ENCODE measurements at places on chromosomes 4 and X.

GRCh38 chrX:108064613-108065012, 19.7 kb downstream of the VSIG1 start:
- DNase-seq, result no peak

- DNase-seq, result no peak
These were observed 3.4 kb downstream of the SPATA4 start for GRCh38 chr4:176191974-176192373.

DNA sequence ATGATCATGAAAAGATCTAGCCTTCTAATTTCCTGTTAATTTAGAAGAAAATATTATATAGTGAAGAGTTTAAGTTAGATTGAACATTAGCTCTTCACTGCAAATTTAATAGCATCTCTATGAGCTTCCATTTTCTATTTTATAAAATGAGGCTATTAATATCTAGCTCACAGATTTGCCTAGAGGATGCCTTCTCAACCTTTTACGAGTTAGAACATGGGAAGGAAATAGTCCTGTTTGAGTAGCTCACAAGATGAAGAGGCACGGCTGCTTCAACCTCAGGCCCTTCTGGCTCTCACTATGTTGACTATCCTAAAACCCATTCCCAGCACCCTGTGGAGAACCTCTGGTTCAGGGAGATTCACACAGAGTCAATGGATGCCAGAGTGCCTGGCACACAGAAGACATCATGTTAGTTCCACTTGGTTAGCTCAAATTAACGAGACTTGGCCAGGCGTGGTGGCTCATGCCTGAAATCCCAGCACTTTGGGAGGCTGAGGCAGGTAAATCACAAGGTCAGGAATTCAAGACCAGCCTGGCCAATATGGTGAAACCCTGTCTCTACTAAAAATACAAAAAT, 97.9 kb upstream of the GUCY1A1 start:
- no peak for DNase-seq

GRCh38 chr4:6964858-6965257, 55.2 kb downstream of the TBC1D14 start:
- DNase-seq, result no peak

DNA sequence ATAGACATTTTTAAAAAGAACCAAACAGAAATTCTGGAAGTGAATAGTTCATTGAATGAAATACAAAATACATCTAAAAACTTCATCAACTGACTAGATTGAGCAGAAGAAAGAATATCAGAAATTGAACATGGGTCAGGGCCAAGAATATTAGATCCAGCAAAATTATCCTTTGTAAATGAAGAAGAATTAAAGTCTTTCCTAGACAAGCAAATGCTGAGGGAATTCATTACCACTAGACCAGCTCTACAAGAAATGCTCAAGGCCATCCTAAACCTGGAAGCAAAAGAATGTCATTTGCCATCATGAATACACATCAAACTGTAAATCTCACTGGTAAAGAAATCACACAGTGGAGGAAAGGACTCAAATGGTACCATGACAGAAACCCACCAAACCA, 72.7 kb upstream of the RPL34 start:
- no peak for DNase-seq

- no peak for DNase-seq
These were observed 45.3 kb upstream of the SHOX start for GRCh38 chrX:585115-585808.

DNA sequence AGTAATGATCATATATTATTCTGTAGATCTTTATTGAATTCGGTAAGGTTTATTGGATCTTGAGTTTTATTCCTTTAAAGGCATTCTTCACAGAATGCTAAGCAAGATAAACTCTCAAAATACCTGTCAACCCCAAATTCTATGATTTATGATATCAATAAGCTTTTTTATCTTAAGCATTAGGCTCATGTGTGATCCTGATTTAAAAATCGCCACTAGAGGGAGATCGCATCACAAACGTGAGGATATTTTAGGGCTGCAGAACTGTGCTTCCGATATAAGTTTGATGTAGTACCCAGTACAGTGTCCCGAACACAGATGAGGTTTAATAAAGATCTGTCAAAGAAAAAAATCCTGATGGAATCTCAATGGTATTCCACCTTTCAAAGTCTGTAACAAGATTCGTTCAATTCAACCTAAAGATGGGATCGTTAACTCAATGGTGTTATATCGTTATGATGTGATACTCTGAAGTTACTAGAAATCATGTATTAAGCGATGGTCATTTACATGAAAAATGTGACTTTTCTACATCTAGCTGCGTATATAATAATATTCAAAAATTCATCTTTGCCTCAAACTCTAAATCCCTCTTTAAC, 169.0 kb downstream of the CORIN start:
- peak; percentile 40 for DNase-seq

GRCh38 chr4:15488658-15489470, 19.2 kb downstream of the CC2D2A start:
- no peak for DNase-seq

DNA sequence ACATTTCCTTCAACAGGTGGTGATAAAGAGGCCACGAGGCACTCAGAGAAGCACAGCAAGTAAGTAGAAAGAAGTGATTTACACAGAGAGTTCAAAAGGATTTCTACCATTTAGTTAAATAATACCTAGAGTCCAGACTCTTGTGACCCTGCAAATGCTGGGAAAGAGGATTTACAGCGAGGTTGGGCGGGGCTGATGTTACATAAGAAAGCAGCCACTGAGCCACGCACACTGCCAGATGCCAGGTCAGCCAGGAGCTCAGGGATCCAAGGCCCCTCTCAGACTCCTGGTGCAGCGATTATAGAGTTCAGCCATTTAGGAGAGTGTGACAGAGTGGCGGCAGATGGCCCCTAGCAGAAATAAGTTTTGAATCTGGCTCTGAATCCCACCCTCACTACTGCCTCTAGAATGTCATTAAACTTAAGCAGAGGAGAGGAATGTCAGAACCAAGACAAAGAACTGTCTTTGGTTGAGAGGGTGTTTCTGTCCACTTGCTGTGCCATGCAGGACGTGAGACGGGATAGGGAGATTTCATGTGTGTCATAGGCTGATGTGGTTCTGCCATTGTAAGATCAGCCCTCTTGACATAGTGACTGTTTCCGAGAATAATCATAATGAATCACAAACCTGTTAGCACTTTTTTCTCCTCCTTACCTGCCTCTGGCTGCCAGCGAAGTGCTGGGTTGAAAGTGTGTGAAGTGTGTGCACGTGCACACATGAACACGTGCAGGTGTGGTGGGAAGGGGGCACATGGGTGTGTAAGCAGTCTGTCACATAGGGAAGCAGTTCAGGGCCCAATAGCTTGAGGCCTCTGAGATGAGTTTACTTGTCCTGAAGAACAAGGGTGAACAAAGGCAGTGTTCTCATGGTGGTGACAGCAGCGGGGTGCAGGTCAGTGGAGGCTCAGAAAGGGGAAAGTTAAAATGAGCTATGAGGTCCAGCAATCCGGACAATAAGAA, 50.1 kb downstream of the MFAP3L start:
- DNase-seq, result no peak

- no peak for DNase-seq
These were observed 94.1 kb downstream of the HMX1 start for GRCh38 chr4:8777320-8778196.

GRCh38 chrX:148811236-148811635, 310.8 kb downstream of the AFF2 start:
- no peak for DNase-seq

DNA sequence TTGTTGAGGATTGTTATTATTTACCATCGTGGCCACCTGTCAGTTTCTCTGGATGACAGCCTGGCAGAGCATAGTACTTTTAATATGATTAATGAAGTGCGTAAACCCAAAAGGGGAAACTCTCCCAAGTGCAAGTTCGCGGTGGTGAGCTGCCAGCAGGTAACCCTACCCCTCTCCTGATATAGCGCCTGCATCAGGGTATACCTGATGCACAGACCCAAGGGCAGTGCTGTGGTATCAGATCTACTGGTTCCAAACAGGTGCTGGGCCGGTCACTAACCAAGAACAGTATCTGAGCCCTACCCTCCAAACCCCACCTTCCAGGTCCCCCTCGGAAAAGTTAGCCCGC, 1.6 kb downstream of the RNF150 start:
- no peak for DNase-seq

DNA sequence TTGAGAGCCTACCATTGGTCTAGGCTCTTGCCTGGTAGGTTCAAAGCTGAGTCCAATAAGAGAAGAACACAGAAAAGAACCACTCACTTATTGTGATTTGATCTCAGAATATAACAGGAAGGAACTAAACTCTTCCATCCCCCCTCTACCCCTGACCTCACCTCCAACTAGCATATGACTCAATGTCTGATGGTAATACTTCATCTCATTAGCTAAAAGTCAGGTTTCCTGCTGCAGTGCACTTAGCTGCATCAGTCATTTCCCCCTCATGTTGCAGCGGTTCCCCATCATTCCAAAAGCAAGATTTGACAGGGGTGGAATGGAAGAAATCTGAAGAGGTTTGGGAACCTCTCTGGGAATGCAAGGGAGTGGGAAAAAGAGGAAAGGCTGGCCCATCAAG, 289.5 kb downstream of the SMARCA1 start:
- no peak for DNase-seq

- no peak for DNase-seq
These were observed 30.3 kb downstream of the NFKB1 start for GRCh38 chr4:102531462-102531861.

DNA sequence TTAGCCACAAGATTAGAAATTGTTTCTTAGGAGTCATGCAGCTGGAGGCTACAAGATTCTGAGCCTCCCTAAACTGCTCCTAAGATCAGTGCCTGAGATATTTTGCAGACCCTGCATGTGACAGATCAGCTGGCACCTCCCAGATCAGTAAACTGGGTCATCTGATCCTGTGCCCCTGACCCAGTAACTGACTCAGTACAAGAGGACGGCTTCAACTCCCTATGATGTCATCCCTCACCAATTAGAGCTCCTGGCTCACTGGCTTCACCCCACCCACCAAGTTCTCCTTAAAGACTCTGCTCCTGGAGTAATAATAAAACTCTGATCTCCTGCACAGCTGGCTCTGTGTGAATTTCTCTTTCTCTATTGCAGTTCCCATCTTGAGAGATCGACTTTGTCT, 45.4 kb upstream of the PNPLA4 start:
- DNase-seq, result no peak

DNA sequence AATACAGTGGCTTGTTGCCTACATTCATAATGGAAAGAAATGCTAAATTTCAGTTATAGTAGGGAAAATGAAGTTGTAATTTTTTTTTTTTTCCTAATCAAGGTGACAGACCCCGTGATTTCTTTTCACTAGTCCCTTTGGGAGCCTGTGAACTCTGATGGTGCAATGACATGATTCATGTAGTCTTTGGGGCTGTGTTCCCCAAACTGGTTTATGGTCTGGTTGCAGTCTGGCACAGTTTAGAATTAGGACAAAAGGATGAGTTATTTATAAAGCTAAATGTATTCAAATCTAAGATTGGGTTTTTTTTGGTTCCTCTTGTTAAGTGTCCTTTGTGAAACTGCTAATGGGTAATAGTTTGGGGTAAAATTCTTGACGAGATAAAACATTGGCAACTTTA, 66.0 kb downstream of the REPS2 start:
- no peak for DNase-seq

GRCh38 chrX:154696676-154697045, 43.3 kb upstream of the CTAG2 start:
- DNase-seq, result no peak

- peak; percentile 31 for DNase-seq
These were observed 791.0 kb upstream of the DIAPH2 start for GRCh38 chrX:95893636-95894035.

DNA sequence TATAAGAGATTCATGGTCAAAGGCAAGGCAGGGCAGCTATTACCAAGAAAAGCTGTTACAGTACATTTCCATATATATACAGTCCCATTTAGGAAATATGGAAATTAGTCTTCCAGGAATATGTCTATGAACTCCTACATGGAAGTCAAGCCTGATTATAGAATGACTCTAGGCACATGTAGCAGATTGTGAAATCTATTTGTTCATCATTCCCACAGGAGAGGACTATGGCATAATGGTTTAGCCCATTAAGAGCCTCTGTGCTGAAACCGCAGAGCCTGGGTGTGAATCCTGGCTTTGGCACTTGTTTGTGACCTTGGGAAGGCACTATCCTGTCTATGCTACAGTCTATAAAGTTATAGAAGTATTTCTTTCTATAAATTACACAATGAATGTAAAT, 764.8 kb downstream of the RAPGEF2 start:
- no peak for DNase-seq

DNA sequence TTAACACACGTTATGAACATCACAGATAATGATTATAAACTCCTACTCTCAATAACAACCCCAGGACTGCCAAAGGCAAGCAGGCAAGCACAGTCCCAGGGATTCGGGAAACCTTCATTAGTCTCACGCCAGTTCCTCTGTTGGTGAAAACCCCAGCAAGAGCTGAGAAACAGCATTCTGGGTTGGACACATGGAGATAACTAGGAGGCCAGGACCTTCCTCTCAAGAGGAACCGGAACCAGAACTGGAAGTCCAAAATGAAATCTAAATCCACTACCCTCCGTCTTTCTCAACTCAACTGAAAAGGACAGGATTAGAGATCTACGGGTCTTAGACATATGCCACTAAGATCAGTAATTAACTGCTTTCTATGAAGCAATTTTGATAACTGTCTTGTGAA, 3.8 kb downstream of the VEGFC start:
- no peak for DNase-seq

DNA sequence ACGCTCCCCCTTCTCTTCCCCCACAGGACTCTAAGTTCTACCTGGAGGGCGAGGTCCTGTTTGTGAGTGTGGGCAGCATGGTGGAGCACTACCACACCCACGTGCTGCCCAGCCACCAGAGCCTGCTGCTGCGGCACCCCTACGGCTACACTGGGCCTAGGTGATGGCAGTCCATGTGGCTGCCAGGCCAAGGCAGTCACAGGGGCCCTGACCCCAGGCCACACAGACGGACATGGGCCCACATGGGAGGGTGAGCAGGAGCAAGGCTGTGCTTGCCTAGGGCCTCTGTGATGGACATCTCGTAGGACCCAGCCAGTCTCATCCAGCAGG, 10.0 kb upstream of the ADD1 start:
- DNase-seq, result no peak

DNA sequence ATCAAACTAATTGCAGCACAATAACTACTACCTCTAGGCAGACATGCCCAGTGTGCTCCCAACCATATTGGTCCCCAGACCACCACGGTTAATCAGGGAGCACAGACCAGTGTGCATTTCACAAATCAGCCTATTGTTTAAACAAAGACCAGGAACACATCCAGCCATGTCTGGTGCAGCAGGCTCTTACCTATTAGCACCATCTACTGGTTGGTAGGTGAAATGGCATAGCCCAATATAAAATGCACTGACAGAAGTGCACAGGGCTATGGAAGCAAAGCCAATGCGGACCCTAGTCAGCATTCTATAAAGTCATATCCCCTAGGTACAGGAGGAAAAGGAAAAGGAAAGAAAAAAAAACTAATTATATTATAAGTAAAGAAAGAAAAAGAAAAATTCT, 15.5 kb upstream of the CYLC1 start:
- no peak for DNase-seq

DNA sequence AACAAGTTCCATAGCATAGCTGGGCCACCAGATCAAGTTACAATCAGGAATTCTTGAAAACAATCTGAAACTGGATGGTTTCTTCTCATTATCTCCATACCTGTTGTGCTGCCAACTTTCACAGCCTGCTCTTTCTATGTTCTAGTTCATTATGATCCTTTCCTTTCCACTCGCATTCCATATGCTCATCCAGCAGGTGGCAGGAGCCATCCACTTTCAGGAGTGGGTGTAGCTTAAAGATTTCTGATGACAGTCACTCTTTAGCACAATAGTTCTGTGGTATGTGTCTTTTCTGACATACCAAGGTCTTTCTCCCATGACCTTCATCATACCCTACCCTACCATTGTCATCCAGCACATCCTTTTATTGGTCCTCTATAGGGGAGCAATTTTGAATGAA, 46.4 kb downstream of the PAGE2 start:
- peak; percentile 26 for DNase-seq

GRCh38 chr4:151798678-151799416, 38.0 kb upstream of the GATB start:
- no peak for DNase-seq
